Thymus (tissue), 14 donors: ENCODE measurements at places on chromosomes 2 and 18. TPM values are rescaled to one million over a fixed set of nuclear protein-coding genes. Genes with fewer than 3 reads are reported as not detected.

DNA sequence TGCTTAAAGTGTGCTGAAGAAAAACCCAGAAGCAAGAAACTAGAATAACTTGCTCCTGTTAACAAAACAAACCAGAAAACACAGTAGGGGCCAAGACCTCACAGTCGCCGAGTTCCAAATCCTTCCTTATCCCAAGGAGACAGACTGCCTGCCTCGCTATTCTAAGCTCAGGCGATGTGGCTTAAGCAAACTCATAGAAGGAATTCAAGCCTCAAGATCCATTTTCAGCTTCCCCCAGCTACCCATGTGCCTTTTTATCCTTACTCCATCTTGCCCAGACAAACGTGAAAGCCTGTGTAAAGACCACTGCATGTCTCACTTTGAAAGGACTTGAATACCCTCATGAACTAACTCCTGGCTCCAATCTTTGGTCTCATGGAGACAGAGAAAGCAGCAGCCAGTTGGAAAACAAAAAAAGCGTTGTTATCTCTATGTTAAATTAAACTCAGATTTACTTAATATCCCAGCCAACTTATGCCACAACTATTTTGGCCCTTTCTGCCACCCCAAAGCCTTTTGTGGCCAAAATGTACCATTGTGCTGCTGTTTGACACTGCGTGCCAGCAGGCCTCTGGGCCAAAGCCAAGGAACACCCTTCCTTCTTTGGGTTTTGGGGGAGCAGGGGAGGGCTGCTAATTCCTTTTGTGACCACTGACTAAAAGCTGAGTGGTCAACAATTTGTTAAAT is 123.2 kb upstream of the FZD5 start:
- no peak for DNase-seq

- no peak for DNase-seq
These were observed 73.9 kb downstream of the NEDD4L start for GRCh38 chr18:58117786-58118403.

DNA sequence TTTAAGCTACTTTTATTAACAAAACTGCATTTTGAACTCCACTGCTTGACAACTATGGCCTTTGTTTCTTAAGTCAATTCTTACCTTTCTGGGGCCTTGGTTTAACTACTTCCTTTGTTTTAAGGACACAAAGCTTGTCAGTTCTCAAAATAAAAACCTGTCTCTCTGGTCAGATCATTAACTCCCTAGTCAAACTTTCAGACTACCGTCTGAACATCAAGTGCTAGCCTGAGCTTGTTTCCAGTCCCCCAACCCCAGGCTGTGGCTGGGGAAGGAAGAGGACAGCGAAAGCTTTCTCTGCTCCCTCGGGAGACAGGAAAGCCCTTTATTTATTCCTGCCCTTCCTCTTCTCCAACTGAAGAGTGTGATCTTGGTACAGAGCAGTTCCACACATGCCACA is 1.7 kb downstream of the SH3YL1 start:
- no peak for DNase-seq

TUBA4B gene
- polyA plus RNA-seq = 0.23 TPM

HRH4 gene
- polyA plus RNA-seq = 0.05 TPM

DNA sequence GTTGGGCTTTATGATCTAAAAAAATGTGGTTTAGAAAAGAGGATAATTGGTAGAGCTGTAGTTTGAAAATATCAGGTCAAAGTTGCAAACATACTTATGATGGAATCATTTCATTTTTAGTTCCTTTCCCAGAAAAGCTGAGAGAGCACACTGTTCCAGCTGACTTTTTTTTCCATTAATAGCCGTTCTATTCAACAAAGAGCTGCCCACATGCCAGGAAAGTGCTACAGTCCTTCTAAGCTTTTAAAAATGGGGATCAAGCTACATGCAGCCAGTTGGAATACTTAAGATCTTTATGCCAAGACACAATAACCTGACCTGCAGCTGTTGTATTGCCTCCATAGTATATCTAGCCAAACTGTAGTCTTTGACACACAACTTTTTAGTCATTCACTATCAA is 111.5 kb downstream of the GALNT3 start:
- DNase-seq = no peak

PROM2 gene
- 4.3 TPM for polyA plus RNA-seq

VSNL1 gene
- polyA plus RNA-seq = 1.4 TPM

- no peak for DNase-seq
These were observed 197.8 kb downstream of the MEMO1 start for GRCh38 chr2:31813016-31813415.

GRCh38 chr2:201969938-201970785 is 63.5 kb upstream of the FZD7 start:
- no peak for DNase-seq
